ENCODE measurements at places on chromosomes 5 and 9.

DNA sequence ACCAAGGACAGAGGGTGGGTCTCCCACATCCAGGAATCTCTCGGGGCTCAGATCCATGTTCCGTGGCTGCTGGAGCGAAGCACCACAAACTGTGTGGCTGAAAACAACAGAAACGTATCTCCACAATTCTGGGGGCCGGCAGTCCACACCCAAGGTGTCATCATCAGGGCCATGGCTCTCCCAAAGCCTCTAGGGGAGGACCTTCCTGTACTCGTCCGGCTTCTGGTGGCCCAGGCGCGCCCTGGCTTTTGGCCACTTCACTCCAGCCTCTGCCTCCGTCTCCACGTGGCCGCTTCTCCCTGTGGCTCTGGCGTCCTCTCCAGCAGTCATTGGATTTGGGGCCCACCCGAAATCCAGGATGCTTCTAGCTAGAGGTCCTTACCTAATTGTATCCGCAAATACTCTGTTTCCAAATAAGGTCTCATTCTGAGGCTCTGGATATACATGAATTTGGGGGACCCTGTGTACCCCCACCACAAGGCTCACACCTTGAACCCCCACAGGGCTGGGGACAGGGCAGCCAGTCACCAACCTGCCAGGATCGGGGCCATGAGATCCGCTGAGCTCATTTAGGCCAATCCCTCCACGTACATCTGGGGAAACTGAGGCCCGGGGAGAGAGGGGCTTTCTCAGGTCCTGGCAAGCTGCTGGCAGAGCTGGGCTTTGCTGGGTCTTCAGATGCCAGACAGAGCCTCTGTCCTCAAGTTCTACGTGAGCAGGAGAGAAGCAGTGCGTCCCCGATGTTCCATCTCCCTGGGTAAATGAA is 158.2 kb downstream of the OLFM1 start:
- no peak for DNase-seq

DNA sequence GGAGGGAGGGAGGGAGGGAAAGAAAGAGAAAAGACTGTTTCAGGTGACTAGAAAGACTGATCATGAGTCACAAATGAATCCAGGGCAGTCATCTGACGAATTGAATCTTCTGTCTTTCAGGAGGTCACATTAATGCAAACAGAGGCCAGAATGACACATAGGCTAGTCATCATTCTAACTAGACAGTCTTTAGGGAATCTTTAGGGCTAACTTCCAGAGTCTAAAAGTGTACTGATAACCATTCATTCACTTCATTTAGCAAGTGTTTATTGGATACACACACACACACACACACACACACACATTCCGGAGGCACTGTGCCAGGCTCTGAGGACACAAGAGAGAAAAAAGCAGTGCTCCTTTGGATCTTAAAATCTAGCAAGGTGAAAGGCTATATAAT is 156.7 kb downstream of the EBF1 start:
- DNase-seq: peak; percentile 80

DNA sequence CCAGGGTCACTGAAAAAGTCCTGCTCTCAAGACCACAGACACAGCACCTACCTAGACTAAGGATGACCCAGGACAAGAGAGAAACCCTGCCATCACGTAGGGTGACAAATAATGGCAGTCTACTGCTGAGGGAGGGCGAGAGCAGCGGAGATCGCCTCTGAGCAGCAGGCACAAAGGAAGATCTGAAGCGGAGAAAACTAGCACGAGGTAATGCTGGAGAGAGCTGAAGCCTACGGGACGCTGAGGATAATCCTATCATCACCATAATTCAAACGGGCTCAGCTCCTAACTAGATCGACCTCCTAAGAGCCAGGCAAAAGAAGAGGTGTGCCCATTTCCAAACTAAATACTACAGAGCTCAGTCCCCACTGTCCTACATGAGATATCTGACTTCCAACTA is 41.3 kb downstream of the FBXO10 start:
- DNase-seq: no peak

DNA sequence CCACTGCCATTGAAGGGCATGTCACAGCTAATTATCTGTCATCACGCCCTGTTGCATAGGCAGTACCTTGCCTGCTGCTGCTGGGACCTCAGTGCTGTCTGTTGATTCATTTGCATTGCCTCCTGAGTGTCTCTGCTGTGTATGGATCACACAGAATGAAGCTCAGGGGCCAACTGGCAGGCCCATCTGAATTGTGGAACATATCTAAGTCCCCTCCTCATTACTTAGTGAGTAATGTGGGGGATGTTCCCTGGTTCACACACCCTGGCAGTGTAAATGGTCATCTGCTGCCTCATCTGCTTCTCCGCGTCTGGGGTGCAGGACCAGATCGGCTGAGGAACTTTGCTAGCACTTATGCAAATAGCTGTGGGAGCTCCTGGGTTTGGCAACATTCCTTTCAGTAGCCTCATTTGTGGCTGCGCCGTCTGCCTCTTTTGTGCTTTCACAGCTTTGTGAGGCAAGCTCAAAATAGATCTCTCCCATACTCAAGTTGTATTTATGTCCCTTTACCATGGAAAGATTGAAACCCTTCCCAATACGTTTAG is 25.4 kb downstream of the TYRP1 start:
- peak; percentile 53 for DNase-seq

DNA sequence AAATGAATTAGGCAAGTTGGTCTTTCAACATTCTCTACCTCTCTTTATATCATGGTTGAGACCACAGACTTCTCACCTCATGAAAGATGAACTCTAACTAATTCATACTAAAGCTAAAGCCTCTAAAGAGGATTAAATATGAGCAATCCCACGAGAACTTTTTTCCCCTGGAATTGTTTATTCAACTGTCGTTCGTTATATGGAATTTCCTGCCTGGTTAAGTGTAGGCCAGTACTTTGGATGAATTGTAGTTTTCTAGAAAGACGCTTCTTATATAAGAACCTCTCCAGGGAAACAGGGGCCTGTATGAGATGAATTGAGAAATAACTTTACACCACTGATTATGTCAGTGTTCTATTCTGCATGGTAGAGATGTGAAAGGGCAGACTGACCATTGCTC is 42.9 kb downstream of the PDCD1LG2 start:
- DNase-seq: peak; percentile 72

DNA sequence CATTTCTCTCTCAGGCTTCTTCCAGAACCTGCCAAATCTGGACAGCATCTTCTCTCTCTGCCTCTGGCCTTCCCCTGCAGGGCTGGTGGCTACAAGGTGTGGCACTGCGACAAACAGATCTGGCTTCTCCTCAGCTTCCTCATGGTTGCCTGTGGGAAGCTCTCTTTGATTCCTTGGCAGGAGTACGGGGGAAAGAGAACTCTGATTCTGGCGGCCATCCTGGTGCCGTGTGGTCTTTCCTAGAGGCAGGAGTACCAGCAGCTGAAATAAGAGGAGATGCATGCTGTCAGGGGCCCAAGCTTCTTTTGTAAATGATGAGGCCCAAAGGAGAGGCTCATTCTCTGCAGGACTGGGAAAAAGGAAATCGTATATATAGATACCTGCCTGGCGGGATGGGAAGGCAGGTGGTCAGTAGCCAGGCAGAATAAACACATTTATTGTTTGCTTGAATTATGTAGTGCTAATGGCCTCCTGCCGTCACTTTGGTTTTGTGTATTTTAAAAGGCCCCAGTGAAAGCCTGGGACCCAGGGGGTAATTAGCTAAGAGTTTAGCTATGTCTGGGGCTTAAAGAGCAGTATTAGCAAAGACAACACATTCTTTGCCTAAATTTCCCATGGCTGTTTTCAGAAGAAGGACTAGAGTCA is at the start of gene CER1:
TSS of gene CER1 (minus strand) at position 343 of the 645 bp plus-strand sequence. CDS start at position 282, 61 bp downstream.
- no peak for DNase-seq

- DNase-seq: no peak
These were observed 9.0 kb upstream of the NOTCH1 start for GRCh38 chr9:136554870-136555269.

DNA sequence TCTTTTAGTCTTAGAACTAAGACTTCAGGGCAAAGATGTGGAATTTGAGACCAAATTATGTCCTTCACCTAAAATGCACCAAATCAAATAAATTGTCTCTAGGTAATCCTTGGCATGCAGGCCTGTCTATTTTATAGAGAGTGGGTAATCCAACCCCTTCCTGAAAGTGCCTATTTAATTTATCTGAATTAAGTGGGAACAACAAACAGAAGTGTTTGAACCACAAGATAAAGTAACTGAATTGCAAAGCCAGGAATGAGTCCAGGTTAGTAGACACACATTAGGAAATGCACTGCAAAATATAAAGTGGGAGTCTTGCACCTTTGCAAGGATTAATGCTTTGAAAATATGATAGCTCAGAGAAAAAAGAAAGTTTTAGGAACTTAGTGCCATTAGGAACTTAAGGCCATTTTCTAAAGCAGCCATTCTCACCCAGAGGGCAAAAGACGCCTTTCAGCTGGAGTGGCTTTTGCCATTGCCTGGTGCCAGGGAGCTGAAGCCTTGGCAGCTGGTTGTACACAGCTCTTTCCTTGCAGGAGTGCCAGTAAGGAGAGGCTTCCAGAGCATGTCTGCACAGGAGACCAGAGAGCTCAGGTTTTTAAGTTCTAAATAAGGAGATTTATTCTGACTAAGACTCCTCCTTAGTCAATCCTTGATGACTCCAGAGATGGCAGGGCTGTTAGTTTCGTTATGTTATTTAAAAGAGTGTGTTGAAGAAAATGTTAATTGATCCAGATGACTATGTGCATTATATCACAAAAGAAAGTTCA is 151.7 kb upstream of the ELL2 start:
- DNase-seq: no peak

GRCh38 chr9:107478805-107479204 is 10.8 kb downstream of the KLF4 start:
- no peak for DNase-seq

DNA sequence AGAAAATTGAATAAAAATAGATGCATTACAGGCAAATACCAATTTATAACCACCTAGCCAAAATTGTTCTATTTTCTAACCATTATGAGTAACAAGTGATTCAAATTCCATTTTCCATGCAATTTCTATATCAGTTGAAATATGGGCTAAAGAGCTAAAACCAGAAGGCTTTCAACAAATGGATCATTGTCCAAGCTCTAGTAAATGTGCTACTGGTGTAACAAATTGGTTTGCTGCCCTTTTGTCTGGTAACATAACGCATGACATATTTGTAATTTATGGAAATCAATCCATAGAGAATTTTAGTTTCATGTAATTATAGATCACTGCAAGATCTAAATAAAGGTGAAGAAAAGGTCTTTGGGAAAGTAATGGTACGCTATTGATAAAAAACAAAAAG is 708.0 kb upstream of the GRAMD2B start:
- DNase-seq: no peak

DNA sequence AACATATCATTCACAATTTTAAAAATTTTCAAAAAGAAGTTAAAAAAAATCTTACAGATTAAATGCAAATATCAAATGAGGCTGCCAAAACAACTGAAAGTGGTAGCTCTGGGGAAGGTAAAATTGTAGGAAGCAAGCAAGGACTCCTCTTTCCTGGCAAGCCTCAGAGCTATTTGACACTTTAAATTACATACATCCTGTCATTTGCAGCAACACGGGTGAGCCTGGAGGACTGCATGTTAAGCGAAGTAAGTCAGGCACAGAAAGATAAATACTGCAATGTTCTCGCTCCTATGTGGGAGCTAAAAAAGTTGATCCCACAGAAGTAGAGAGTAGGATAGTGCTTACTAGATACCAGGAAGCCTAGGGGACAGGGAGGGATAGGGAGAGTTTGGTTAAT is 58.0 kb downstream of the LPAR1 start:
- no peak for DNase-seq

GRCh38 chr5:93164690-93165089 is 416.3 kb downstream of the NR2F1-AS1 start:
- DNase-seq: no peak

DNA sequence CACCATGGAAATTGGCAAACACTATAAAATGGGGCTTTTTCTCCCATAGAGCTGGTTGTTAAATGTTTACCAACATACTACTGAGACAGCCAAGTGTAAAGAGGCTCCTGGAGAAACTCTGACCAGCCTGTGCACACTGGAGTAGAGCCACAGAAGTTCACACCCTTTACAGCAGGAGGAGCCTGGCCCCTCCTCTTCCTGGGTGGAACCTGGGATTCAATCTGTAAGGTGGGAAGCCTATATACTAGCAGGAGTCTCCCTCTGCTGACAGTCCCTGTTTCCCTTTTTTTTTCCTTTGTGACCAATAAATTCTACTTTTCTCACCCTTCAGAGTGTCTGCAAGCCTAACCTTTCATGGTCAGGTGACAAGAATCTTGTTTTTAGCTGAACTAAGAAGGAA is 10.4 kb upstream of the SLC30A5 start:
- DNase-seq: no peak

- no peak for DNase-seq
These were observed 218.5 kb downstream of the PLK2 start for GRCh38 chr5:58241389-58241788.

DNA sequence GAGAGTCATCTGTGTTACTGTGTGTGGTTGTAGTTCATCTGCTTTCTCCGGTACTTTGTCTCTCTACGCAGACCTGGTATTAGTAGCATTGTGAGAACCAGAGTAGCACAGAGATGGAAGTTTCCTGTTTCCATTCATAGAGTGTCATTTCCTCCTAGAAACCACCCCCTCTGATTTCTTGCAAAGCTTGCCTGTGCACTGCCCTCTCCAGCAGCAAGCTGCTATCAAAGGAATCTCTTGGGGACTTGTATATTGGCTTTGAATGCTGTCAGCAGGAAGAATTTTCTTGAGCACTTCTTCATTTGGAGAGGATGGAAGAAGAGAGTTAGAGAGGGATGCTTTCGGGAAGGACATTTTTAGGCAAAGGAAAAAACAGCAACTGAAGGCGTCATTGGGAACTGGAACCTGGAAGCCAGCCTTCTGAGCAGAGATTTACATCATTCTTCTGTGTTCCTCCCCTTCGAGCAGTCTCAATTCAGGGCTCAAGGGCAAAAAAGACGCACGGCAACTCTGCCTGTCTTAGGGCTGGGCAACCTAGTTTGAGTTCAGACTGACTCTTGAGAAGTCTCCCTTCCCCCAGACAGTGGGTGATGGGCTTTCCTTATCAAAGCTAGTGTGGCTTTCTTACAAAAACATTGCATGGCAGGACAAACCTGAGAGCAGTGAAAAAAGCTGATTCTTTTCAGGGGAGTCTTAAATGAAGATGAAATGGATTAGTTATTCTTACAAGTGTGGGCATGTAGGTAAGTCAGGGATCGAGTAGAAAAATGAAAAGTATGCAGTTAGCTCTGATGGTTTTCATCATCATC is 226.3 kb downstream of the AOPEP start:
- DNase-seq: no peak

- no peak for DNase-seq
These were observed 308.6 kb downstream of the TLE1 start for GRCh38 chr9:81380504-81381359.

- DNase-seq: no peak
These were observed 28.7 kb upstream of the F2RL1 start for GRCh38 chr5:76789991-76790581.

- DNase-seq: no peak
These were observed 18.3 kb upstream of the TNFSF15 start for GRCh38 chr9:114824110-114824509.

GRCh38 chr9:135610290-135611141 is 28.8 kb downstream of the GLT6D1 start:
- DNase-seq: no peak

DNA sequence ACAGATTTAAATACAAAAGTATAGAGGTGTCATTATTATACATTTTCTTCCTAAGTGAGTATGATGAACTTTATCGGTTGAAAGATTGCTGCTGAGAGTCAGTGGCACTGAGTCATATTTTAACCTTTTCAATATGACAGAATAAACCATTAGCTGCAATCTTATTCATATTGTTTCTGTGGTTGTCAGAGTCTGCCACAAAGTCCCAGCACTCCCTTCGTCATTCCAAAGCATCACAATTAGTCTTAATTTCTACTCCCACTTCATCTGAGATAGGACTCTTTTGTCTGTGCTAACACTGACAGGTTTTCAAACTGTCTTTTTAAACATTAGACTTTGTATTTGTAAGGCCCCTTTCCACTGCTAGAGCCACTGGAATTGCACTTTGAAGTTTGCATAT is 656.9 kb downstream of the MTRR start:
- DNase-seq: no peak

Data from AG04449 (cell line).